Effector CD4-positive, alpha-beta T cell (primary cell): ENCODE measurements at places on chromosomes 11 and 22.
A peak's percentile ranks its signal among the peaks of the same experiment; 100 is the strongest.

DNA sequence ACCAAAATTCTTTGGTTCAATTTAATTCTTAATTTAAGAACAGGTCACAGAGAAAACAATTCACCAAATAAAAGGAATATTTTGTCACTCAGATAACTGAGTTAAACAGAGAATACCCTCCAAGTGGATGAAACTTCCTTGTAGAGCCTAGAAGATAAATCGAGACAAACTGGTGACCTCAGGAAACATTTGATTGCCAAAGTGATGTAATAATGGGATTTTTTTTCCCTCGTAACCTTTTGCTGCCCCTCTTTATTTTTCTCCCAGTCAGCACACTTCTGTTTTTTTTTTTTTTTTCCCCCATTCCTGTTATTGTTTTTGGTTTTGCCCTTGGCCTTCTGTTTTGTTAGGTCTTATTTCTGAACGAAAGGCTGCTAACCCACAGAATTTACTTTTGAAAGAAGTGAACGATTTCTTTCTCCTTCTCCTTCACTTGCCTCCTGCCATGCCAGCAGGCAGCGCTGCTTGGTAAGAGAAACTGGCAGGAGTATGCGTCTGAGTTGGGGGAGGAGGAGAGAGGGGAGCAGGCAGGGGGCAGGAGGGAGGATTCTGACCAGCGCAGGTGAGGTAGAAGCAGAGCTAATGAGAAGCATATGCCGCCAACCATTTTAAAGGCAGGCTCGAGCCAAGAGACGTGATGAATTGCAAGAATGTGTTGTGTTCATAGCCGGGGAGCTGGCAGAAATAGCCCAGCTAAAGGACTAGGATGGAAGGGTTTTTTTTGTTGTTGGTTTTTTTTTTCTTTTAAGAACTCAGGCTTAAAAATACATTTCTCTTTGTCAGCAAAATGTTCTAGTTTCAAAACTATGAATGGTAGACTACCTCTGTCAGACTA lies 121.9 kb upstream of the MTMR2 start:
- DNase-seq = no peak

DNA sequence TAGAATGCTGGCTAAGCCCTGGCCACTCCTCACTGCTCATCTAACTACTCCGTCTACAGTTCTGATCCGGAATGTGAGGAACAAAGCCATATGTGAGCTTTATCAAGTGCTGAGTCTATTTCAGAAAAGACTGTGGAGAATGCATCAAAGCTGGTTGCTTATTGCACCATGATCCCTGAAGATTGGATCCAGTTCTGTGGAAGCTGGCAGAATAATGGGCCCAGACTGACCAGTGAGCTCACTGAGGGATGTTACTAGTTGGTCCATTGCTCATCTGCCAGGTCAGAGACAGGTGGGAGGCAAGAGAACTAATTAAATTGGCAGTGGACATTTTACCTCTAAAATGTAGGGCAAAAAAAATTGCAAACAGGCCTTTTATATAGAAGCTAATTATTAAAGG lies 681.3 kb downstream of the NTM start:
- no peak for DNase-seq

DNA sequence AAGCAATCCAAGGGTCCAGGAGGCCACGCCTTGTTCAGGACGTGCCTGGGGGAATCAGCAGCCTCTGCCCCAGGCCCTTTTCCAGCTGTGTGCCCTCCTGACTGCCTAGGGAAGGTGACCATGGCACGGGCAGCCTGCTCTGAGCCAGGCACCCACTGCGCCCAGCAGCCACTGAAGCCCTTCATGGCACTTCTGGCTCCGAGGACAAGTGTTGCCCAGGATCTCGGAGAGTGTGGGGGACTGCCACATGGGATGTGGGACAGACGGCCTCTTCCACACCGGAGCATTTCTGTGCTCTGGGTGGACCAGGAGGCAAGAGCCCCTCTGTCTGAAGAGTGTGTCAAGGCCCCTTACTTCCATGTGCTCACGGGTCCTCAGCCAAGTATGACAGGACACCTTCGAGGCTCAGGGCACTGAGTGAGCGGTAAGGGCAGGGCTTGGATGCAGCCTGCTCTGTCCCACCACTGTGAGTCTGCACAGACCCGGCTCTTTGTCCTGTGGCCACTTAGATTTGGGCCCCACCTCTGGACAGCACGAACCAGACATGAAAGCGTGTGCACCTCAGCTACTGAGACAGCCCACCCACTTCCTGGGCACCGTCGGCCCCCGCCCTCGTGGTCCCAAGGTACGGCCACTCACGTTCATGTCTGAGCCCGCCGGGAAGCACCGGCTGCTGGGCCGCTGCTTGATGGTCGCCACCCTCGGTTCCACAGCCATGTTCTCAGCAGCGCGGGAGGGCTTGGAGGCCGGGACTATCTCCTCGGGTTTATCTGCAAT lies 93.6 kb downstream of the CTTN start:
- no peak for DNase-seq

DNA sequence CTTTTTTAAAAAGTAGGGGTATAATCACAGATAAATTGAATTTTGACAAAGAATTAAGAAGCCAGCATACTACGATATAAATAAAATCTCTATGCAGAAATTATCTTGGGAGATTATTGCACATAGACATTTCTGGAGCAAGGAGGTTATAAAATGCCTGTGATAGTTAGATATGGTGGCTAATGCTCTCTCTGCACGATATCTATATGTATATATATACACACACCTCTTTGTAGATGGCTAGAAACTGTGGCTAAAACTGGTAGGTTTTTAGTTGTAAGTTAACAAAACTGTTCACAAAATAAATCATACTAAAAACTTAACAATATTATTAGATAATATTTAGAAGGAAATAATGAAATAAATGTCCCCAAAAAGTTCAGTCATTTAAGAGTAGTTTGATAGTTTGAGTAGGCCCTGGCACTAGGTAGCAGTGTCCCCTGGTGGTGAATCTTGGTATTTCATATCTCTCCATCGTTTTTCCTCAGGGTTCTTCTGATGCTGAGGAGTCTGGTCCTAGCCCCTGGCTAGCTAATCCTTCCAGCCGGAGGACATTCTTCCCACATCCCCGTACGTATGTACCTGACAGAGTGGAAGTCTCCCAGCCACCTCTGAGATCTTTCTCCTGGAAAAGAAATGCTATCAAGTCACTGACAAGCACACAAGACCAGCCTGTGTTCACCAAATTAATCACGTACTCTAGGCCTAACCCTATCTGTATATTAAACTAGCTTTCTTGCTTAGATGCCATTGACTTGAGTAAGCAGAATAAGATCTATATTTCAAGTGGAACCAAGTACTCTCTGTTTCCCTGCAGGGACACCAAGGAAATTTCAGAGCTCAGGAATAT lies 32.2 kb downstream of the ART5 start:
- no peak for DNase-seq

GRCh38 chr11:118048472-118049370 lies 28.2 kb upstream of the TMPRSS4 start:
- DNase-seq = no peak

DNA sequence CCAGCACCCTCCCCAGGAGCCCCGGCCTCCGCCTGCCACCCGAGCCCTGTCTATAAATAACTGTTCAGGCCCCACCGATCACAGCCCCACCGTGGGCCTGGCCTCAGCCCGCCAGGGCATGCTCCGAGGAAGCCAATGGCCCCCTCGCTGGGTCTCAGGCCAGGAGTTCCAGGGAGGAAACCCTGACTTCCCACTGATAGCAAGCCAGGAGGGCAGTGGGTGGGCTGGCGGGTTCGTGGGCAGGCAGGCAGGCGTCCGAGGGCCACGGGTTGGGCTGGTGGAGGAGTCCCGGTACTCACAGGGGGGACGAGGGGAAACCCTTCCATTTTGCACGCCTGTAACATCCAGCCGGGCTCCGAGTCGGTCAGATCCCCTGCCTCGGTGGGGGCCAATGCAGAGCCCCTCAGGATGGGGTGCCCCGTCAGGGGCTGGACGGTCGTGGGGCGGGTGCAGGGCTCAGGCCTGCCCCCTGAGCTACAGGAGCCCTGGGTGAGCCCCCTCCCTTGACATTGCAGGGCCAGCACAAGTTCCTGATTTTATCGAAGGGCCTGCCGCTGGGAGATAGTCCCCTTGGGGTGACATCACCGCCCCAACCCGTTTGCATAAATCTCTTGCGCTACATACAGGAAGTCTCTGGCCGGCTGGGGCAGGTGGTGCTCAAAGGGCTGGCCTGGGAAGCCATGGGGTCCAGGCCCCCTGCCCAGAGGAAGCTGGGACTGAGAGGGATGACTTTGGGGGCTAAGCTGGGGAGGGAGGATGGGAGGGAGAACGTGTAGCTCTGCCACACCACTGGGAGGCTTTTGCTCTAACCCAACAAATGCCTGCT lies at the start of gene SPI1:
Gene SPI1, minus strand, starts transcription at position 538 of the 826 bp plus-strand sequence. Its CDS starts 194 bp downstream, at position 344.
- no peak for DNase-seq

GRCh38 chr11:130115218-130115617 lies 44.4 kb upstream of the ST14 start:
- no peak for DNase-seq

DNA sequence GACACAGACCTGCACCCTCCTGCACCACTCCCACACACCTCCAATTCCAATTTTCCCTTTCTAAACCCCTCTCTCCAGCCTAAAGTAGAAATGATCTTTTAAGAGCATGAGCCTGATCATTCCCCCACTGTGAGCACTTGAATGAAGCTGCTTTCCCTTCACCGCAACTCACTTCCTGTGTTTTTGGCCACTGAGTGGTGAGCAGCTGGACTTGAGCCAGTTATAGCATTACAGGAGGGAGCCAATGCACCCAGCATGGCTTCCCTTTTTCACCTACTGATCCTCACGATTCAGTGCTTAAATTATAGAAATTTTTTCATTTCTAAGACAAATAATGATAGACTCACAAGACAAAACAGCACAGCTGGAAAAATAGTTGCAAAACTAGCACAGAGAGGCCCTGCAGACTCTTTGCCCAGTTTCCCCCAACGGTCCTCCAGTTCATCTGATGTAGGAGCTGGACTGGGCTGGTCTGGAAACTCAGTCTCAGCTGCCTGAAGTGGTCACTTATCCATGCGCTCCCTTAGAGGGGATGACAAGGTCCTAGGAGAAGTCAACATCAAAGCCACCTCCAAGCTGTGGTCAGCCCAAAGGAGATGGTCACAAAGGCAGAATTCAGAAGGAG lies 9.7 kb upstream of the APOL4 start:
- DNase-seq = no peak

DNA sequence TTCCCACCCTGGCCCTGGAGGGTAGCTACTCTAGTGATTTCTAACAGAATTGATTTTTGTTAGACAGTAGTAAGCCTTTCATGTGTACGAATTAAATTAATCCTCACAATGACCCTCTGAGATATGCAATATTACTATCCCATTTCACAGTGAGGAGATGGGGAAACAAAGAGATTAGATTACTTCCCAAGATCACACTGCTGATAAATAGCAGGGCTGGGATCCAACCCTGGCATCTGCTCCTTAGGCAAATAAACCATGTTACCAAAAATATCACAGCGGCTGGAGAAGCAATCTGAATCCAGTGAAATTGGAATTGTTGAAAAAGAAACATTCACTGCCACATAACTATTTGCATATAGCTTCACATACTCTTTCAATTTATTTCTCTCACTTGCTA lies 12.8 kb upstream of the CAVIN3 start:
- DNase-seq = no peak

- no peak for DNase-seq
Observed at GRCh38 chr11:86106916-86107315, 38.0 kb upstream of the PICALM start.

GRCh38 chr11:19436932-19437331 lies 196.2 kb upstream of the E2F8 start:
- no peak for DNase-seq

GRCh38 chr11:45832811-45833441 lies 14.3 kb upstream of the CRY2 start:
- DNase-seq = no peak

DNA sequence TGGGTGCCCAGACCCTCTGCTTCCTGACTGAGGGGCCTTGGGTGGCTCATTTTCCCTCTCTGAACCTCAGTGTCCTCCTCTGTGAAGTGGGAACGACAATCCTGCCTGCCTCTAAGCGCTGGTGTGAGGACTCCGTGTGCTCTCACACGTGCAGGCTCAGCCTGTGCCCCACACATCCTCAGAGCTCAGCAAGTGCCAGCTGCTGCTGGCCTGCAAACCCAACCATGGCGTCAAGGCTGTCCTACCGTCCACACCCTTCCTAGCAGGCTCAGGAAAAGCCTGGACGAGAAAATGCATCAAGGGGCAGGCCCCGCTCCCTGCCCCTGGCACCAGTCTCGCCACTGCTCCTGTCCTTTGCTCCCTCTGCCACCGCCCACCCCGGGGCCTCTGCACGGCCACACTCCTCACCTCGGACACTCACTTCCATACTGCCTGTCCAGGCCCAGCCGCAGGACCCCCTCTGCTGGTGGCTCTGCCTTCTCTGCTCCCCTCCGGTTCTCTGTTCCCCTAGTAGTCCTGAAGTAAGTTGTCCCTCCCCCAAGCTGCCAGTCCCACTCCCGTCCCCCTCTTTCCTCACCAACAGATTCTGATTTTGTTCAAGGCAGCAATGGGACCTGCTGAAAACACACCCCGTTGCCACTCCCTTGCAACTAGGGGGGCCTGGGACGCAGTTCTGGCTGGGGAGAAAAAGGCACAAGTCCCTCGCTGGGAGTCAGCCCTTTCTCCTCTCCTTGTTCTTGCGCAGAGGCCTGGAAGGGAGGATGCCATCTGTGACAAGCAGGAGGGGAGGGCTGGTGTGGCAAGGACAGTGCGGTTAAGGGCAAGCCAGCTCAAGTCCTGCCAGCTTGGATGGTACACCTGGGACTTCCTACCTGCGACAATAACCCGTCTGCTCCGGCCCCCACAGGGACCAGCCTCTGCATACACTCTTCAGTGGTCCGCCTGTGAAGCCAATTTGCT lies 62.2 kb downstream of the ARFGAP3 start:
- DNase-seq = no peak

GRCh38 chr22:36384766-36385481 lies 2.8 kb downstream of the MYH9 start:
- peak; percentile 48 for DNase-seq

- no peak for DNase-seq
Observed at GRCh38 chr11:66612458-66612857, 4.0 kb upstream of the RBM14 start.

DNA sequence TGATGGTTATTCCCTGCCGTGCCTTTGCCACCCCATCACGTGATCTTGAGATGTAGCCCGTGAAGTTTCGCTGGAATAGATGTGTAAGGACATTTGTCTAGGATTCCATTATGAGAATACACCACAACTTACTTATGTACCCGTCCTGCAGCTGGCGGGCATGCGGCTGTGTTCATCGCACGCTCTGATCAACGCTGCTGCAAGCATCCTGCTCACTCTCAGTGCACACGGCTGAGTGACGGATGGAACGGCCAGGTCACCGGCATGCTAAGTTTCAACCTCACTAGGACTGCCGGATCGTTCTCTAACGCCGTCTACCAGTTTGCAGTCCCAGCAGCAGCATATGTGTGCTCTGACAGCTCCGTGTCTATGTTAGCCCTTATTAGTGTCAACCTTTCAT lies 44.6 kb downstream of the APOL1 start:
- DNase-seq = no peak
